Stimulated activated CD8-positive, alpha-beta memory T cell treated with anti-CD3 and anti-CD28 coated beads, Interleukin-15, amount 100 ng/mL, for 4 hours (primary cell): ENCODE measurements at places on chromosomes 13 and 19.

DNA sequence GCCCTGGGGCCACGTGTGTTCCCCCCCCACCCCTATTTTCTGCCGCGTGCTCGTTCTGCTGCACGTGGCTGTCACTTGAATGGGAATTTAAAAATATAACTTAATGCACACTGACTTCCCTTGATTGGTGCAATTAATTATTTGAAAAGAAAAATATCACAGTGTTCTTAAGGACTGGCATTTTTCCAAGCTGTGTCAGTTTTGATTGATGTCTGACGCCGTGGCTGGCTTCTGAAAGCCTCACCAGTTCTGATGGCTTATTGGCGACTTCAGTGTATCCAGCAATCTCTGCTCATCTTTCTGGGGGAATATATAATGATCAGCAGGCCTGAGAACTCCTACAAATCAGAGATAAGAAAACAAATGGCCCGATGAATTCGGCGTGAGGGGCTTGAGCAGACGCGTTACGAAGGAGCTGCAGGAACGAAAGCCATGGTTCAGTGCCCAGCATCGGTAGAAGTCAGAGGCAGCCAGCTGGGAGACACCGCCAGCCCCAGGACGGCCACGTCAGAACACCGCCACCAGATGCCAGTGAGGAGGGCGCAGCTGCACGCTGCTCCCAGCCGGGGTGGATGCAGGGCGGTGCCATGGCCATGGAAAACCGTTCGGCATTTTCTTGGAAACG lies 111.2 kb downstream of the KDM4B start:
- DNase-seq, result no peak

DNA sequence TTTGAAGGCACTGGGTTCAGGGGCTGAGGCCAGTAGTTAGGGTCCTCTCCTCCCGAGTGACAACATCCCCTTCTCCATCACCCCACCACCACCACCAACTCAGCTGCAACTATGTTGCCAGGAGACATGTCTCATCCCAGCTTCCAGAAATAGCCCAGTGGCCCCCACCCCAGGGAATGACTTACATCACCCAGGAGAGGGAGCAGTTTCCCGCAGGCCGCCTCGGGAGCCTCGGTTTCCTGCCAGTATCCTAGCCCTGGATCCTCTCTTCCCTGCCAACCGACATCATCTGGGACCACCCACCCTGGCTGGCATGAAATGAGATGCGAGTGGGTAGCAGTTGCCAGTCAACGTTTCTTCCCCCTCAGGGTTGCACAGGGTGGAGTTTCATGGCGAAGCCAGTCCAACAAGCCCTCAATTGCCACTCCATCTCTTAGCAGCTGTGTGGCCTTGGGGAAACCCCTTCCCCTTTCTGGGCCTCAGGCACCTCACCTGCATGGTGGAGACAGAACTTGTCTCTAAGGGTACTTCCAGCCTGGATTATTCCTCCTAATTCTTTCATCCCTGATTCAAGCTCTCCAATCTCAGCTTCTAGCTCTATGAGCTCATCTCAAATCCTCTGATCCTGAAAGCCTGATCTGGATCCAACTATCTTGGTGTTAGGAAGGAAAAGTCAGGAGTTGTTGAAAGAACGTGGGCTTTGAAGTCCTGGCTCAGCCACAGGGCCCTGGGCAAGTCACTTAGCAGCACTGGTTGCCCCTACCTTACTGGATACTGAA lies 3.9 kb upstream of the GSK3A start:
- DNase-seq, result no peak

GRCh38 chr13:21834521-21834920 lies 163.6 kb downstream of the FGF9 start:
- DNase-seq, result no peak

GRCh38 chr13:65597839-65598818 lies 1632.0 kb downstream of the PCDH9 start:
- no peak for DNase-seq

DNA sequence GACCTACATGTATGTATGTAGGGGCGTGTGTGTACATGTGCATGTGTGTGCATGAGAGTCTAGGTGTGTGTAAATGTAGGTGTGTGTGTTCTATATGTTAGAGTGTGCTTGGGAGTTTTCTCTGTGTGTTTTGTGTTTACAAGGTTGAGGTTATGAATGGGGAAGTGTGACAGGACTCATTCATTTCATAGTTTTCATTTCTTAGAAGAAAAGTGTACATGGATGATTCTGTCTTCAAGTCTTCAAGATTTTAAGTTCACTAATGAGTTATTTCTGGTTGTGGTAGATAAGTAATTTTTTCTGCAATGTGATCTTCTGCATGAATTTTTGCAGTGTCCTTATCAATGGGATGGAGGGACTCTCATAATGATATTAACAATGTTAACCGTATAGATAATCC lies 118.2 kb upstream of the SLC10A2 start:
- no peak for DNase-seq

GRCh38 chr13:108408672-108409071 lies 139.2 kb downstream of the TNFSF13B start:
- DNase-seq, result no peak

- no peak for DNase-seq
These were observed 132.1 kb downstream of the CRYL1 start for GRCh38 chr13:20393273-20394168.

- DNase-seq, result no peak
These were observed at the start of gene NOVA2 for GRCh38 chr19:45973553-45974338. NOVA2 (minus strand) TSS chr19:45973865; CDS start chr19:45973351, 514 bp downstream.
